Activated T-cell treated with anti-CD3 and anti-CD28 coated beads for 1 hour (primary cell): ENCODE measurements at places on chromosomes 1 and 21.

DNA sequence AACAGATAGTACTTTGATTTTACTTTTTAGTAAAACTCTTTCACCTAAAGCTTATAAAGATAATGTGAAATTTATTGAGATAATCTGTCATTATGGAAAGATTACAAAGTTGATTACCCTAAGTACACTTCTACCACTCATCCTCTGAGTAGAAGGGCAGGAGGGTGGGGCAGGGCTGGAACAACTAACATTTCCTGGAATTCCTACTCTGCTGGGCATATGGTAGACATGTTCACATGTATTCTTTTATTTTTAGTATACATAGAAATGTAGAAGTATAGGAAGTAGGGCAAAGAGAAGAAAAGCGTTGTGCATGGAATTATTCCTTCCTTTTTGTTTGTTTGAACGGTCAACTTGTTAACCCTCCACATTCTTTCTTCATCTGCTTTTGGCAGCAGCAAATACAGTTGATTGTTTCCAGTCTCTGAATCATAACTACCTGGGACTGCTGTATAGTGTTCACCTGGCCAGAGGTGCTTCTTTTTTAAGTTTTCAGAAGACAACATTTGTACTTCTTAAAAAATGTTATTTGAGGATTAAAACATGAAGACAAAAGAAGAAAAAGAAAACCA, 85.1 kb downstream of the POU2F1 start:
- no peak for DNase-seq

DNA sequence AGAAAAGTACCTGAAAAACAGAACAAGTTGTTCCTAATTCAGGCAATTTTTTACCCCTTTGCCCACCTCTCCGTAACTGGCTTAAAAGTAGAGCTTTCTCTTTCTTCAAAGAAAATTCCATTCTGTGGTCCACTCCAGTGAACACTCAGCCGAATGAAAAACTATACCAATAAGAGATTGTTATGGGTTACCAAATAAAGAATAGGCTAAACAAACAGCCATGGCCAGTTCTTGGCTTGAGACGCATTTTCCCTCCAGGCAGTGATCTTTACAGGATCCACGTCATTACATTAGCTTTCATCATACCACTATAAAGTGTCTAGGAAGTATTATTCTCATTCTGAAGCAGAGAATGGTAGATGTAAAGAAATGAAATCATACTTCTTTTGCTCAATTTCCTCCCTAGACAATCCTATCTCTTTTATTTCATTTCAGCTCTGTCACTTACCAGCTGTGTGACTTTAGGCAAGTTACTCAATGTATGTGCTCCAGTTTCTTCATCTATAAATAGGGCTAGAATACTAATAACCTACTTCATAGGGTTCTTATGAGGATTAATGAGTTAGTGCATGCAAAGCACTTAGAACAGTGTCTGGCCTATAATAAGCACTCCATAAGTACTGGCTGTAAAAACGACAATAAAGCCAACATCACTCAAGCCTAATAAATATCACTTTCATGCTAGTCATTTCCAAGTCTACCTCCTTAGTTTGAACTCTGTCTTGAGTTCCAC, 26.5 kb upstream of the TRIM45 start:
- no peak for DNase-seq

DNA sequence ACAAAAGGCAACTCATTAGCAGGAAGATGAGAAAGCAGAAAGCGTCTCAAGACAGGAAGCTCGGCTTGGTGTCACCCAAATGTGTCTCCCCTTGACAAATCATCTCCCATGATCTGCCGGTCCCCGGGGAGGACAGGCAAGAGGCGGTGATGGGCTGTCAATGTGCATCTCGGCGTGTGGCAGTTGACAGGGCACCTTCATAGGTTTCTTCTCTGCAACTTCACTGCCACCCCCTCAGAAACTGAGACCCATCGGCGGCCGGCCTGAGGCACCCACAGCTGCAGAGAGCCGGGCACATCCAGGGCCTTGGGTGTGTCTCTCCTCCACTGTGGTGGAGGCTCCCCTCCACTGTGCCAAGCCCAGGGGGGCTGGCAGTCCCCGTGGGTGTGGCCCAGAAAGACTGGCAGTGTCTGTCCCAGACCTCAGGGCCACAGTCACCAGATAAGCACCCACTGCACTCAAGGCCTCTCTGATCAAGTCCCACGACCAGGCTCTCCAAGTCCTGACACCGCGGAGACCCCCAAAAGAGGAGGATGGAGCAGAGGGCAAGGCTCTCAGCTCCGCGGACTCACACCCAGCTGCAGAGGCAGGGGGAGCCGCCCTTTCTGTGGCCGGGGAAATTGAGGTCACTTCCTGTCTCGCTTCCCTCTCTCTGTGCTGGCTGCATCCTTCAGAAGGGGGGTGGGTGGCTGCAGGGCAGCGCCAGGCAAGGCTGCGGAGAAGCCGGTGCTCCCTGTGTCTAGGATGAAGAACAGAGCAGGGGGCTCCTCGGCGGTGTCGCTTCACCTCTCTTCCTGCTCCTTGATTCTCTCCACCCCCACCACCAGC, 39.6 kb upstream of the LBR start:
- peak; percentile 62 for DNase-seq

DNA sequence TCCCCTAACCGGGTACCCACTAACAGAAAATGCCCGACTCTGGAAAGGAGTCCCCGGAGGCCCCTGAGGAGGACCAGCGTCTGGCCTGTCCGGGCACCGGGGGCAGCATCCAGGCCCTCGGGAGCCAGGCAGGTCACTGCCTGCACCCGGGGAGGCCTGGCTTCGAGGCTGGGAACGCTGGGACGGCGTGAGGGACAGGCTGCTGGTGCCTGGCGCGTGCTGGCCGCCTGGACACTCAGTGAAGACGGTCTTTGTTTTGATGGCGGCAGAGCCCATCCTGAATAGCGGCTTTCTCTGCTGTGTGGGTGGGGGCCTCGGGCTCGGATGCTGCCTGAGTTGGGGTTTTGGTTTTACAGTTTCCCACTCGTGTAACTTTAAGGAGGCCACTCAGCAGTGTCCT, 37.6 kb downstream of the PRKCZ start:
- no peak for DNase-seq

- no peak for DNase-seq
Observed at GRCh38 chr1:203516184-203516583, 22.2 kb downstream of the OPTC start.

DNA sequence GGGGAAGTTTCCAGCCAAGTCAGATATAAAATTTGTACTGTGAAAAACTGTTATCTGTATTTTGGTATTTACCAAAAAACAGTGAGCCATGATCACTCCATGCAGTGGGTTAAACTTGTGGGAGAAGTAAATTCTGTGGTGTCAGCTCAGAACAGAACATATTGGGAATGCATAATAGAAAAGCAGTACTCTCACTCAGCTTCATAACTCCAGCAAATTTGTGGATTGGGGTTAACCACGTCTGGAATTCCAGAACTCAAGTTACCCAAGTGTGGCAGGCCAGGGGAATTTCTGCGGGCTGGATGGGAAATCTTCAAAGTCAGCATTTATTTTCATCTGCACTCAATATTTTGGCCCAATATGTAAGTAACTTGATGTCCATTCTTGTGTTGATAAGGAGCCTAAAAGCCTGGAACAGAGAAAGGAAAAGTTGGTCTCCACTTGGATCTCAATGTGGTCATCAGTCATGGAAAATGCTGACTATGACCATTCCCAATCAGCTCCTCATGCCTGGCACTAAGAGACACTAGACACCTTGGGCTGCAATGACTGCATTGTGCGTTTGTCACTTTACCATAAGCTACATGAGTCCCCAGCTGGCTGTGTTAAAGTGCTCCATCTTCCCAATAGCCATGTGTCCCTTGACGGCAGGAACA, 39.1 kb upstream of the ENAH start:
- no peak for DNase-seq

GRCh38 chr21:33543505-33544129, 779 bp downstream of the SON start:
- DNase-seq = no peak

- no peak for DNase-seq
Observed at GRCh38 chr1:248758352-248758751, 2.8 kb upstream of the LYPD8 start.

DNA sequence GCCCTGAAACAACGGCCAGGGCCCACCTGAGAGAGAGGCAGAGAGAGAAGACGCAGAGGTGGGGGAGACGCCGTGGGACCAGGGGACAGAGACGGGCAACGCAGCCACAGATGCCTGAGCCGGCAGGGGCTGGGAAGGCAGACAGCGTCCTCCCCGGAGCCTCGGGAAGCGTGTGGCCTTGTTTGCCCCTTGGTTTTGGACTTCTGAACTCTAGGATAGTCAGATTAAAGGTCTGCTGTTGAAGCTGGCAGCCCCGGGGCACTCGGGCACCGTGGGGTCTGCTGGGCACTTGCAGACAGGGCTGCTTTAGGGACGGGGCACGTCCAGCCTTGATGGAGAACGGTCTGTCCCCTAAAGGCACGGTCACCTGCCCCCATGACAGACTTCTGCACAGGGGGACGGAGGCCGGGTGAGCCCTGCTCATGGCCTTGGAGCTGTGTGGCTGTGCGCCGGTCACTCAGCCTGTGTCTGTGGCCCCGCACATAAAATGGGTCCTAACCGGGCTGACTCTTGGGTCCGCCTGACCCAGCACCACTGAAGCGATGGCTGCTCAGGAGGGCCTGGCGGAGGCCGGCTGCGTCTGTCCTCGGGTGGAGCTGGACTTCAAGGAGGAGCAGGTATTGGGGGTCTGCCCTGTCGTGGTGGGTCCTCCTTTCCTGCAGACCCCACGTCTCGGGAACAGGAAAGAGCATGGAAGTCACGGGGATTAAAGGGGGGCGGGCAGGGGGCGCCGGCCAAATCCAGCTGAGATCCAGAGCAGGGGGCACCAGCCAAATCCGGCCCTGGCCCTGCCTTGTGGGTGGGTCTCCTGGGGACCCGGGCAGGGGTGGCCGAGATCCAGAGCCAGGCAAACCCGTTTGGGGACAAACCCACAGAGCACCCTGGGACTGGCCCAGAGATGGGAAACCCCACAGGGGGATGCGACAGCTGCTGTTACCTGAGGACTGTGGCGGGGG, 9.6 kb upstream of the RNF223 start:
- no peak for DNase-seq

DNA sequence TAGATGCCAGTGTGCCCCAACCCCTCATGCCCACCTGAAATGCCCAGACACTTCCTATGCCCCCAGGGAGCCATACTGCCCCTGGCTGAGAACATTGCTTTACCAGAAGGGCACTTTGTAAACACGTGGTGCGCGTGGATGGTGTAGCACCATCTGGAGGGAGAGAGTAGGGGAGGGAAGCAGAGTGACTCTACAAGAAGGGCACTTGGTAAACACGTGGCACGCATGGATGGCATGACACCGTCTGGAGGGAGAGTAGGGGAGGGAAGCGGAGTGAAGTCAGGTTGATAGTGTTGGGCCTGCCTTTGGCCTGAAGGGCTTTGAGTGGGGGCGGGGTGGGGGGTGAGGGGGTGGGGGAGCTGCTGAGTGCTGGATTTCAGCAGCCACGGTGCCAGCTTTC, 324.0 kb upstream of the VAMP3 start:
- DNase-seq = no peak

GRCh38 chr1:51744506-51745303, 127.8 kb downstream of the OSBPL9 start:
- DNase-seq = no peak

DNA sequence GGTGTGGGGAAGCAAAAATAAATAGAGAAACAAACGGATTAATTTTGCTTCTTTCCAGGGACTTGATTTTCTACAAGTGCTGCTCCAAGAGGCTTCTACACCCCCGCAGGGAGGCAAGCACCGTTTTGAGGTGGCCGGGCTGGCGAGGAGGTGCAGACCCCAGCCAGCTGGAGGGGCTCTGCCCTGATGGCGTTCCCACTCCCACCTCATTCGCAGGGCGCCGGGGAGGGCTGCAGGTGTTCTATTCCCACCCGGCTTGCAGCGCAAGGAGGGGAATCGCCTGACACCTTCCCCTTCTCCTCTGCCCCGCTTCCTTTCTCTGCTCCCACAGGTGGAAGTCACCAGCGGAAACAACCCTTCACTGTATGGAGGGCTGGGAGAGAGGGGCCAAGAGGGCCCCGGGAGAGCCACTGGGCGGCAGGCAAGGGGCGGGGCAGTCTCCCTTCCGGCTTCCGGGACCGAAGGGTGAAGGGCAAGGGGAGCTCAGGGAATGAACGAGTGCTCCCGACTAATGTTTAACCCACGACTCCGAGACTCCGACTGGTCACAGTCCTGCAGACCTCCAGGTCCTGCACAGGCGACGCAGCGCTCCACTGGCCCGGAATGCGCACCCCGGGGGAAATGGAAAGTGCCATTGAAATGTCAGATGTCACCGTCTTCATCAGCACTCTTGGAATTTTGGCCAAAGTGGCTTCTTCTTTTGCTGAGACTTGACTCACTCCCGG, 29.1 kb downstream of the TEX35 start:
- DNase-seq = peak; percentile 13

- no peak for DNase-seq
Observed at GRCh38 chr1:116532671-116533428, 38.0 kb downstream of the CD58 start.

GRCh38 chr1:212853658-212854057, 4.4 kb upstream of the FLVCR1 start:
- no peak for DNase-seq

- DNase-seq = no peak
Observed at GRCh38 chr1:71647513-71648300, 566.9 kb upstream of the ZRANB2 start.

GRCh38 chr1:216824511-216824910, 101.3 kb upstream of the ESRRG start:
- DNase-seq = no peak

DNA sequence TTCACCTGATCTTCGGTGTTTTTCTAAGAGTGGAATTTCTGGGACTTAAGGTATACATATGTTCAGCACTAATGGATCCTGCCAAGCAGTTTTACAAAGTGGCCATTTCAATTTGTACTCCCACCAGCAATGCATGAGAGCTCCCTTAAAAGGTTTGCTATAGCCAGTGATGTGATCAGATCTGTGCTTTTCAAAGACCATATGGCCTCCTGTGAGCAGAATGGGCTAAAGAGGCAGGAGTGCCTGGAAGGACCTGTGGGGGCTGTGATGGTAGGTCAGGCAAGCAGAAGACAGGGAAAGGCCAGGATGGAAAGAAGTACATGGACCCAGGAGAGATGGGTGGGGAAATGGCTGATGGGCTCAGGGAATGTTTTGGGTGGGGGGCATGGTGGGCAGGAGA, 252.7 kb downstream of the DISC1 start:
- DNase-seq = no peak

GRCh38 chr1:100860397-100860991, 34.1 kb downstream of the EXTL2 start:
- DNase-seq = no peak

GRCh38 chr21:46054451-46054881, 43.4 kb upstream of the COL6A2 start:
- DNase-seq = no peak

DNA sequence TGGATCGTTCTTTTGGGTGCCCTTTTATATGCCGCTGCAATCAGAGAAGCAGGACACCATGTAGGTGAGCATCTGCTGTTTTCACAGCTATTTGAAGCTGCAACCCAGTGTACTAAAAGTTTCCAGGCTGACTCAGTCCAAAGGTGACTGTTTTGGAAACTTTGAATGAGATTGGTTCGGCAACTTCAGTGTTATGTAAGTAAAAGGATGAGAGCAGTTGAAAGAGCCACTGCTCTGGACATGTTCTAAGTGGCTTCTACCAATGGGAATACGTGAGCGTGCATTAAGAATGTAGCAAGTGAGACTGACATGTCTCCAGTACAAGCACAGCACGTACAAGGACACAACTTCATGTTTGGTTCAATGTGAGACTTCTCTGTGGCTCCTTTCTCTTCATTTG, 55.6 kb downstream of the DDR2 start:
- no peak for DNase-seq
